ENCODE measurements at places on chromosomes 16 and 17.

GRCh38 chr17:2624292-2624731 lies 30.9 kb downstream of the PAFAH1B1 start:
- DNase-seq: no peak

- no peak for DNase-seq
Measured at GRCh38 chr16:4055748-4056147, 60.5 kb downstream of the ADCY9 start.

DNA sequence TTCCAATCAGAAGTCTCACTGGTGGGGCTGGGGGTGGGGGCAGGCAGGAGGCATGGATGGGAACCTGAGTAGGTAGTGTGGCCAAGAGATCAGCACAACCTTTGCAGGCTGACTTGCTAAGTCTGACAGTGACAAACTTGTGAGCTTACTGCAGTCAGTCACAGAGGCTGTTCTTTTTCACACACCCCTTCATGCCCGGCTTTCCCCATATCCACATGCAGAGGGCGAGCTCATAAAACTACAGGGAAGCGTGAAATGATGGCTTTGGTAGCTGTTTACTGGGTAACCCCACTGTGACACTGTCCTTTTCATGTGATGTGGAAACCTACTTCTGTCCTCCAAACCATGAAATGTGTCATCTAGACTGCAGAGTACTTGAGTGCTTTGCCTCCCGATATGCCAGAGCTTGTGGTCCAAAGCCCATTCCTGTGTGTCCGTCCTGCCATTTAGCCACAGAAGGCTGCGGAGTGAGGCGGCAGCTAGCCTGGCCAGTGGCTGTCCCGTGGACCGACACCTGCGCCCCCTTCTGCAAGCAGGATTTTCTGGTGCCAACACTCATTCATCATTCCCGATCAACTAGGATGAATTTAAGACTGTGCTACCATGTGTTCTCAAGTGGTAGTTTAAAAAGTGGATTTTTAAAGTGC lies 9.8 kb downstream of the GEMIN4 start:
- no peak for DNase-seq

DNA sequence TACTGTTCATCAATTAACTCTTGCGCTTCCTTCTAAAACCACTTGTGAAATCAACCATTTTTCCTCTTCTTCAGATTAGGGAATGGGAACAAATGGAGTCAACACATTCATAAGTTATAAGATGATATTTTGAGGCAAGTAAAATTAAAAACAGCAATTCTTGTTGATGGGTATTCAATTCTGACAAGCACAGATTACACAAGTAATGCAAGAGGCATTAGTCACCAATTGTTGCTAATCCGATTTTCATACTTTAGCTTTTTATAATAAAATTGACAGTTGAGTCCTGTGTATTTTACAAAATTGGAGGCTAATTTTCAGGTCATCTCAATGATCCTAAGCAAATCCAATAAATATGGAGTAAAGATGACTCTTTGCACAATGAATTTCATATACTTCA lies 918.4 kb upstream of the SOX9 start:
- no peak for DNase-seq
